ENCODE measurements at places on chromosomes 3 and 15.

GRCh38 chr15:31974855-31975829, 55.2 kb upstream of the CHRNA7 start:
- DNase-seq, result peak; percentile 37

DNA sequence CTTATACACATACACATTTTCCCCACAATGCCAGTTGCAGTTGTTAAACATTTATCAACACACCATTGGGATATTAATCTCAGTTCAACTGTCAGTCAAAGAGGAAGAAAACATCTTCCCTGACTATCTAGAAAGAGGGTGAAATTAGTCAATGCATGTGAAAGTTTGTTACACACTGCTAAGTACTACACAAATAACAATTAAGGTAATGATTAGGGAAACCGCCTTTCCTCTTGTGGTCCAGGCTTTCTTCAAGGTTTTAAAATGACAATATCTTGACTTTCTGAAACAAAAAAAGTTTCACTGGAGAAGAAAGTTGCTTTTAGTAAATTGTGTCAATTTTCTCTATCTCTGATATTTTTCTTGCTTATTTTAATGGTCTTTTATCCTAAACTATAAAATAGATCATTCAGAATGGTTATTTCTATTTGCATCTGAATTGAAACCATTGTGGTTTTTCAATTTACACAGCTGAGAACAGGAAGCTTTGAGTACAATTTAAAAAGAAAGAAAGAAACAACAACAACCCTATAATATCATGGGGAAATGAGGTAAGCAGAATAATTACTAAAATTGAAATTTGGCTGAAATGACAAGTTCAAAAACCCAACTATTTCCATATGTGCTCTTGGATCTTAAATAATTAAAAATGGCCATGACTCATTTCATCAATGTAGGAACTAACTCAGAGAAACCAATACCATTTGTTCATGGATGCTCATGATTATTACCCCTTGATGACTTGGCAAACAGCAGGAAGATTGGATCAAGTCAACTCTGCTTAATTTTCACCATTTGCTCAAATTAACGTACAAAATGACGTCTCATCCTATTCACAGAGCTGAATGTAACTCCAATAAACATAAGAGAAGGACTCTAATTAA, 31.7 kb downstream of the GPR149 start:
- DNase-seq, result no peak

DNA sequence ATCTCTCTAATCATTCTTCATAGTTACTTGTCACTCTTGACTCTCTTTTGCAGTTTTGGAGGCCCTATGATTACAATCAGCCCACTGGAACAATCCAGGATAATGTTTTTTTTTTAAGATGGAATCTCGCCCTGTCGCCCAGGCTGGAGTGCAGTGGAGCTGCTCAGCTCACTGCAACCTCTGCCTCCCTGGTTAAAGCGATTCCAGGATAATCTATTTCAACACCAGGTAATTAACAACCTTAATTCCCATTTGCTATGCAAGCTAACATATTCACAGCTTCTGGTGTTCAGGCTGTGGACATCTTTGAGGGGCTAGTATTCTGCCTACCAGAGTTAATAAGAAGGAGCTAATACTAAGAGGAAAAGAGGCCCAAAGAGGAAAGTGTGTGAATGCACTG, 1.1 kb upstream of the BLOC1S6 start:
- no peak for DNase-seq

DNA sequence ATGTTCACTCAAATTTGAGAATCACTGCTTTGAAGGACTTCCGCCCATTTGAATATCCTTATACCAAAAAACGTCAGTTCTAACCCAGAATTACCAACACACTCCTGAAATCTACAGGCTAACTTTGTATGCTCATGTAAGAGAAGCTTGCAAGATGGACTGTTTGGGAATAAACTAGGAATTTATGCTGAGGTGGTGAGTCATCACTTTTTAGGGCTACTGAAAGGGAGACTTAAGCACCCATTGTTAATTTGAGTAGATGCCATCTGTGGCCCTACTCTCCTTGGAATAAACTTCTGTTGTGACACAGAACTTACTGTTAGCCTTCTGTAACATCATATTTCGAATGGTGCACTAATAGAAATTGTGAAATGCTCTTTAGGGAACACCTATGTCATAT, 74.6 kb downstream of the FGF12 start:
- DNase-seq, result no peak

DNA sequence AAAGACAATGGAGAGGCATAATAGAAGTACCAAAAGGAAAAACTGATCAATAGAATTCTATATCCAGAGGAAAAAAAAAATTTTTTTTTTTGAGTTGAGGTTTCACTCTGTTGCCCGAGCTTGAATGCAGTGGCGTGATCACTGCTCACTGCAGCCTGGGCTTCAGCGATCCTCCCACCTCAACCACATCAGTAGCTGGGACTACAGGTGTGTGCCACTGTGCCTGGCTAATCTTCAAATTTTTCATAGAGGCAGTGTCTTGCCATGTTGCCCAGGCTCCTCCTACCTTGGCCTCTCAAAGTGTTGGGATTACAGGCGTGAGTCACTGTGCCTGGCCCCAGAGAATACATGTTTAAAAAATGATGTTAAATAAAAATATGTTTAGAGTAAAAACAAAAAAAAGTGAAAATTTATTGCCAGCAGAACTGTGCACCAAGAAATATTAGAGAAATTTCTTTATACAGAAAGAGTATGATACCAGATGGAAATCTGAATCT, 154.3 kb upstream of the ZBTB20 start:
- no peak for DNase-seq

- no peak for DNase-seq
Measured at GRCh38 chr15:44153352-44153751, 41.7 kb downstream of the FRMD5 start.

DNA sequence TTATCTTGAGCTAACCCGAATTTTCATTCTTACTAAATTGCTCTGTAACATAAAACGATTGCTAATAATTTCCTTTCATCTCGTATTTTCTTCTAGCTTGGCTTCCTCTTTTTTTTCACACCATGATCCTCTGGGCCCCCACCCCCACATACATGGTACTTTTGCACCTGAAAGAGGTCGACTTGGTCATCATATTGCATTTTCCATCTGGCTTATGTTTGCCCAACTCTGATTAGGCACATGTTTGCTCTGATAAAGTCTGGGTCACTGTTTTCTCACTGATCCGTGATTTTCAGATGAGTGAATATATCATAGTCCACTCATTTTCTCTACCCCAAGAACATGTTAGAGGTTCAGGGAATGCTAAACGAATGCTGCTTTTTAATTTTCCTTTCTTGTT, 49.5 kb downstream of the ARRDC4 start:
- DNase-seq, result no peak

DNA sequence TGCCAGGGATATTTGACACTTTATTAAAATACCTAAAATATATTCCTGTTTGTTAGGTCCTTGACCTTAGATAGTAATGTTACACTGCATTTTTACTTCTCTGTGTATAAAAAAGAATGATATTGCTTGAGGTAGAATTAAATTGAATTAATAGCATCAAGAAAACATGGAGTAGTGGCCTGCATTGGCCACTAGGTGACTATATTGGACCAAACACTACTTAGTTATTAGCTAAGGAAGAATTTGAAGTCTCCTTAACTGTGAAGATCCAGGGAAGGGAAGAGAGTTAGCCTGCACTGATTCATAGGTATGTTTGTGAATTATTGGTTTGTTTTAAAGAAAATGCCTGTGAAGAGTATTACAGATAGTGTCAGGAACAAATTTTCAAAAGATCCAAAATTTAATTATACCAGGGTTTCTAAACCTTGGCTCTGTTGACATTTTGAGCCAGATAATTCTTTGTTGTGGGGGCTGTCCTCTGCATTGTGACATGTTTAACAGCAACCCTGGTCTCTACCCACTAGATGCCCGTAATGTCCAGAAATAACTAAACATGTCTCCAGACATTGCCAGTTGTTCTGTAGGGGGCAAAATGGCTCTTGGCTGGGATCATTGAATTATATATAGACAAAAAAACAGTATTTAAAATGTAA, 103.6 kb upstream of the THSD4 start:
- DNase-seq, result peak; percentile 14

- DNase-seq, result peak; percentile 87
Measured at GRCh38 chr15:77634266-77634962, 1.7 kb upstream of the LINGO1 start.

DNA sequence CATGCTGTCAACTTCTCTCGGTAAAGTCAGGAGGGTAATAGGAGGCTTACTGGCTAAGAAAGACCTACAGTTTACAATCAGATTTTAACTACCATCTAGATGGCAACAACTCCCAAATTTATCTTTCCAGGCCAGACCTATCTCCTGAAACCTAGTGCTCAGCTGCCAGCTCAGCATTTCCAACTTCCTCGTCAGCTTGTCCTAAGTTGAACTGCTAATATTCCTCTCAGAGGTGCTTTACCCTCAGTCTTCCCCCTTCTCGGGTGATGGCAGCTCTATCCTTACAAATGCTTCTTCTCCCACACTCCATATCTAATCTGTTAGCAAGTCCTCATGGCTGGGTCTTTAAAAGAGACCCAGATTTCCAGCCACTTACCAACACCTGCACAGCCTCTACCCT, 36.9 kb upstream of the UBE2E2 start:
- no peak for DNase-seq

- DNase-seq, result no peak
Measured at GRCh38 chr3:38489766-38490165, 6.4 kb upstream of the EXOG start.

- DNase-seq, result no peak
Measured at GRCh38 chr3:49706456-49707112, 12.9 kb downstream of the AMIGO3 start.

DNA sequence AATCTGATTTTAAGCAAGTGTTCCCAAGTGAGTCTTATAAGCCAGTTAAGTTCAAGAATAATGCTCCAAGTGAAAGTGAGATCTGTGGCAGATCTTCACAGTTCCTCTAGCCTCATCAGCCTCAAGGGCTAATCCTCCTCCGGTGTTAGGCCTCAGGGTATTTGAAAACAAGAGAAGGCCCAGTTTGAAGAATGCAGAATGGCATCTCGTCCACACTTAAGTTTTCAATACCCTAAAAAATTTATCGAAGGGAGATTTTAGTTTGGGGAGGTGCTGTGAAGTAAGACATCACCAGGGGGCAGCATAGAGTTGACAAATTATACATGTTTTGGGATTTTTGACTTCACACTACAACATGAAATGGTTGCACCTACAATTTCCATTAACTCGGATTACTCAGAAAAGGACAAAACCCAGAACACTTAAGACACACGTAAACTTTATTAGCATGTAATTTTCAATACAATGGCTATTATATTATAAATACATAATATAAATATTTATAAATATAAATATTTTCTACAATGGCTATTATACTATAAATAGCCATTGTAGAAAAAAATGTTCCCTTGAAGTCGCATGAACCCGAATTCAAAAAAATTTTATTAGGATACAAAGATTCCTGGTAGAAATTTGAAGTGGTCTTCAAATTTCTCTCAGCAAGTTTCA, 2.3 kb upstream of the TMEM266 start:
- DNase-seq, result peak; percentile 63

GRCh38 chr15:65377105-65377975, 462 bp downstream of the IGDCC3 start:
- peak; percentile 75 for DNase-seq

- DNase-seq, result no peak
Measured at GRCh38 chr15:40069178-40070165, 30.5 kb upstream of the SRP14 start.

- no peak for DNase-seq
Measured at GRCh38 chr15:41483519-41483918, 10.2 kb upstream of the ITPKA start.

DNA sequence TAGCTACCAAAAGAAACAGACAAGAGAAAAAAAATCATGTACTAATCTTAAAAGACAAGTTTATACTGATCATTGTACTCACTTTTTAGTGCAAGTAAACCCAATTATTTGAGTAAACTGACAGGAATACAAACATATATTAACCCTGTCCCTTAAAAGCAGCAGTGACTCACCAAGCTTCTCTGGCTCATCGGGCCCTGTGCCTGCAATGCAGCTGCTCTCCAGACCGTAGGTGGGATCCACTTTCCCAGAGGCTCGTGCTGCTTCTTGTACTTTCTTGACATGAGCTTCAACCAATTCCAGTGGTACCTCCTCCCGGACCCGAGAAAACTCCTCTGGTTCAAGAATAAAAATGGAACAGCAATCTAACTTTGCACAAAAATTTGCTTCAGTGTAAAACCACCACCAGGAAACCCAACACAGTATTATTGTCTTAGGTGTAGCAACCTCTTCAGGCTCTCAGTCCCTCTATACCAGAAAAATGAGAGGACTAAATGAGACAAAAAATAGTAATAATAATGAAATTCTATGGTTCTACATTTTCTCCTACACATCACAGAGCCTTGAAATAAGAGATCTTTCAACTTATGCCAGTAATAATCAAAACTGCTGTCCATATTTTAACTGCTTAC, 82.6 kb upstream of the CSPG5 start:
- no peak for DNase-seq

GRCh38 chr3:37694284-37694675, 167.4 kb upstream of the CTDSPL start:
- DNase-seq, result no peak

DNA sequence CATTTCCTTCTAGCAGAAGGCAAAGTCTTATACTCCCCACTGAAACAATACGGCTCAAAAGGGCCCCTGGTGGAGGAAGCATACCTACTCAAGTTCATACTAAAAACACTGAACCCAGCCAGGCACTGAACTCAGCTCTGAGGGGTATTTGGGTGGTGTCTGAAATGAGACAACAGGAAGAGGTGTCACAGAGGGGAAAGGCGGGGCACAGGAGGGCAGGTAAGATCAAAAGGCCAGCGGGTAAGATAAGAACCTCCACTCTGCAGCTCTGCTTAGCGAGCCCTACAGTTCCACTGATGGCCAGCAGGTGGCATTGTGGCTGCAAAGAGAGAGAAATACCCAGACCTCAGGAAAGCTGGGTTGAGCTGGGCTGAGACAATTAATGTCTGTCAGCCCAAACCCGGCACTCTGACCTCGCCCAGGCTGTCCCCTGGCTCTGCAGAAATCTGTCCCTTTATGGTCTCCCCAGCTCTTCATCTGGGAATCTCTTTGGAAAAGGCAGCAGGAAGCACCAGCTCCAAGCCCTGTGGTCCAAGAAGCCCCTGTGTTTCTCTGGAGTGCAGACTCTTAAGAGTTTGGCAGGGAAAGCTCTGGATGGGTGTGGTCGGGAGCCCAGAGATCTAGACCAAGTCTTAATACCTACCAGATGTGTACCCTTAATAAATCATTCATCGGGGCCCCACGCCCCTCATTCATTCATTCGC, 8.4 kb downstream of the MFGE8 start:
- peak; percentile 88 for DNase-seq

GRCh38 chr3:16510620-16511319, 2.7 kb downstream of the RFTN1 start:
- DNase-seq, result no peak

GRCh38 chr3:151204530-151205402, 1.8 kb upstream of the GPR171 start:
- DNase-seq, result no peak

DNA sequence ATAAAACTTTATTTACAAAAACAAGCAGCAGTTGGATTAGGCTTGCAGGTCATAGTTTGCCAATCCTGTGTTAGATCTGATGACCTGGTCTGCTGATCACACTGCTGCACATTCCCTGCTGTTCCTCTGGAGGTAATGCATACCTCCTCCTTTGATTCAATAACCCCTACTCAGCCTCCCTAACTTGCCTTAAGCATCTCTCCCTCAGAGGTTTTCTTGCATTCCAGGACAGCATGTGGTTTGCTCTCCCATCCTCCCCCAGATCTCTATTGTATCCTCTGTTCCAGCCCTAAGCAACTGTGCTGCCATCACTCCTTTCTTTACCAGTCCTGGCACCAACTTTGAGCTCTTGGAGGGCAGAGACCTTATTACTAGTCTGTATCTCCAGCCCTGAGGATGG, 63.4 kb downstream of the CACNA2D3 start:
- DNase-seq, result no peak

- DNase-seq, result no peak
Measured at GRCh38 chr3:187015903-187016638, 85.7 kb downstream of the ST6GAL1 start.
